ENCODE measurements at places on chromosomes 2 and 18. TPM values are rescaled to one million over a fixed set of nuclear protein-coding genes. Genes with fewer than 3 reads are reported as not detected.

- no peak for DNase-seq
These were observed 304.8 kb downstream of the TRIB2 start for GRCh38 chr2:13021470-13021957.

- DNase-seq = no peak
These were observed 70.9 kb upstream of the ACVR1 start for GRCh38 chr2:157946919-157947557.

GRCh38 chr2:17800219-17800618 lies 16.0 kb upstream of the MSGN1 start:
- DNase-seq = no peak

- DNase-seq = no peak
These were observed 1053.5 kb upstream of the CELF4 start for GRCh38 chr18:38619129-38619528.

DNA sequence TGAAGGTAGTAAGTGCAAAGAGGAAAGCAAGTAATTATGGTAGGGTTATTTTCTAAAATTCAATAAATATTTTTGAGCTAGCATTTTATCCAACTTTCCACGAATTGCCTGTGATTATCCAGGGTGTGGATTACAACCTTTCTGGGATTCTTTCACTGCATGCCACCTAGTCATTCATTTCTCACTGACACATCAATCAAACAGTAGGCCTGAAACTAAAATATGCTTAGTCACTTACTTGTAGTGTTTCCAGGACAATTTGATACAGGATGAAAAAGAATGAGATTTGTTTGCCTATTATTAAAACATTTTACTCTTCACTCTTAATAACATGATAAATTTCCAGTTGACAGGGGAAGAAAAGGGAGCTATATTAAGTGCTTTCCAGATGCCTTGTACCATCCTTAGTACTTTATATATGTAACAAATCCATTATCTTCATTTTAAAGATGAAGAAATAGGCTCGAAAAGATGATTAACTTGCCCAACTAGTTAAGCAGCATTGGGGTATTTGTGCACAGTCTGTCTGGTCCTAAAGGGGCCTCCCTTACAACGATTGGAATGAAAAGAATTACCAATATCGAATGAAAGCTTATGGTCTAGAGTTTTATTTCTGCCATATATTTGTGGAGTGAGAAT lies 70.4 kb downstream of the KCTD1 start:
- peak; percentile 81 for DNase-seq

DNA sequence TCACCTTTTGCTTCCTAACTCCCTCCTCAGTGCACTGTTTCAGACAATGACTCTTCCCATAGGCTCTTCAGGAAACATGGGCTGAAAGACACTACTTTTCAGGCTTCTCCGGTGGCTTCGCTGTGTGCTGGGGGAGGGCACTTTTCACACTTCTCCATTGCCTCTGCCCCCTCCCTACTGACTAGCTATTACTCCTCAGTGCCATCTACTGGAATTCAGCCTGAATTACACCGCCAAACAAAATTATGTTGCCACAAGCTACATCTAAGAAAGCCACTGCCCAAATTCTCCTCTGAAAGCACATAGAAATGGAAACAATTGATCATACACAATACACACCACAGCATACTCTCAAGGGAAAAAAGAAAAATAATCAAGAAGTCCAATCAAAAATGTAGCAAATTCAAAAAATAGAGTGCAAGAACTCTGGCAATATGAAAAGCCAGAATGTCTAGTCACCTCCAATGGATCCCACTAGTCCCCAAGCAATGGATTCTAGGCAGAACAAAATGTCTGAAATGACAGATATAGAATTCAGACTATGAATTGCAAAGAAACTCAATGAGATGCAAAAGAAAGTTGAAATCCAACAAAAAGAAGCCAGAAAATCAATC lies 1139.4 kb upstream of the GYPC start:
- DNase-seq = peak; percentile 11

Gene ELMOD3
- total RNA-seq = 15.1 TPM

- DNase-seq = no peak
These were observed 4.3 kb upstream of the GBX2 start for GRCh38 chr2:236172255-236173035.

Gene CRYGD
- total RNA-seq = not detected

- peak; percentile 61 for DNase-seq
These were observed 219.0 kb downstream of the SH3BP4 start for GRCh38 chr2:235170536-235171521.

DNA sequence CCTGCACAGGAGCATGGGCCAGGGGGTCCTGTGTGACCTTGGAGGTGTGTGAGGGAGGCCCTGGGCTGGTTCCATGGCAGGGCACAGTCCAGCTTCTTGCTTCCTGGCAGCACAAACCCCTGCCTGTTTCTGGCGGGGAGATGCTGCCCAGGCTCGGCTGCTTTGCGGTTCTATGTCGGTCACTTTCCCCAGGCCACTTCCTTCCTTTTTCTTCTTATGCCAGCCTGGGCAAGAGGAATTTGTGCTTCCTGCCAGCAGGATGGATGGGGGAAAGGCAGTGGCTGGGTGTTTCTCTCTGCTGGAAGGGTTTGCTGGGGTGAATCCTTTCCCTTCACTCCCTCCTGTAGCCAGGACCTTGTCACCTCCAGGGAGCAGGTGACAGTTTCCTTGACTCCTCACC lies 24.3 kb downstream of the ASAP2 start:
- no peak for DNase-seq

DNA sequence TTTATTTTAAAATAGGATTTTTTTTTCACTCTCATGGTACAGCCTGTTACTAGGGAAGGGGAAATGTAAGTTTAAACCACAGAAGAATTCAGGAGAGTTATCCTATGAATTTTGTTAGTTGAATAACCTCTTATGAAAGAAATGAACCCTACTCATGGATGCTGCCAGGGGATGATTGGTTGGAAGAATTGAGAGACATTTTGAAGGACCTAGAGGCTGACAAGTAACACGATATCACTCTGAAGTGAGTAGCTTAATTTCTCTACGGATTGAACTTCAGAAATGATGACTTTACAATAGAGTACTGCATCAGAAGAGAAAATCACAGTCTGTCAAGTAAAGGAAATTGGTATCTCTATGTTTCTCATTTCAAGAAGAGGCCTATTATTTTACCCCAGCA lies 1346.2 kb downstream of the SUCLG1 start:
- no peak for DNase-seq

GRCh38 chr2:45712570-45712969 lies 61.1 kb downstream of the PRKCE start:
- peak; percentile 14 for DNase-seq

Gene C2orf76
- 12.3 TPM for total RNA-seq

Gene LINC00305
- total RNA-seq = not detected

Gene CPLX4
- not detected for total RNA-seq

DNA sequence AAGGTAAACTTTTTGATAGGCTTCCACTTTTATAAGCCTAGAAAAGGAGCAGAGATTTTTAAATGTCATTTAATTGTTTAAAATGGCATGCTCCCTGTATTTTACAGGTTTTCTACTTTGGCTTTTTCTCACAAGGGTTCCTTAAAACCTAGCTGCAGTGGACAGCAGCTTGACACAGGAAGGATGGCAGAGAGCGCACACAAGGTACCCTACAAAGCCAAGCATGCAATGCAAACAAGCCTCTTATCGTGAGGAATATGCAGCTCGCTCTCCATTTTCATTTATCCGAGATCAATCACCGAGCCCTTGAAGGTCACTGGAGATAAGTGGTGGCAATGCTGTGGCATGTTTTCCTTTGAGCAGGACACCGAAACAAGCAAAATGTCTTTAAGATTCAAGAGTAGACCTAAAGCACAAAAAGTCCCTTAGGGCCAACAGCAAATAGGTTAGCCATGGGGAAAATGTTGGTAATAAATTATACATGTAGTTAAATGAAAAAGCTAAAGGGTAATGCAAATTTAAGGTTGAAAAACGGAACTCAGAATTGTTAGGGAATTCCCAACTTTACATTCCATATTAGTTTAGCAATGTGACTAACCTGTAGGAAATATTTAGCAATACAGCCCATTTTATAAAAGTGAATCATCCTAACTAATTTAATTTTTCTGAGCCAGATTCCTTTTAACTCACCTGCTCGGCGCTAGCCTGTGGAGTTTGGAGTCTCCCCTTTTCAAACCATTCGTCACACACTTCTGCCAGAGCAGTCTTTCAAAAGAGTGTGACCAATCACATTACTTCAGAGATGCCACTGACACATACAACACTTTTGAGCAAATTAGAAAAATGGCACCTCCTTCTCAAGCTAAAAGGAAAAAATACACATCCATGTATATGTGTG lies 337.9 kb upstream of the PKDCC start:
- peak; percentile 92 for DNase-seq

DNA sequence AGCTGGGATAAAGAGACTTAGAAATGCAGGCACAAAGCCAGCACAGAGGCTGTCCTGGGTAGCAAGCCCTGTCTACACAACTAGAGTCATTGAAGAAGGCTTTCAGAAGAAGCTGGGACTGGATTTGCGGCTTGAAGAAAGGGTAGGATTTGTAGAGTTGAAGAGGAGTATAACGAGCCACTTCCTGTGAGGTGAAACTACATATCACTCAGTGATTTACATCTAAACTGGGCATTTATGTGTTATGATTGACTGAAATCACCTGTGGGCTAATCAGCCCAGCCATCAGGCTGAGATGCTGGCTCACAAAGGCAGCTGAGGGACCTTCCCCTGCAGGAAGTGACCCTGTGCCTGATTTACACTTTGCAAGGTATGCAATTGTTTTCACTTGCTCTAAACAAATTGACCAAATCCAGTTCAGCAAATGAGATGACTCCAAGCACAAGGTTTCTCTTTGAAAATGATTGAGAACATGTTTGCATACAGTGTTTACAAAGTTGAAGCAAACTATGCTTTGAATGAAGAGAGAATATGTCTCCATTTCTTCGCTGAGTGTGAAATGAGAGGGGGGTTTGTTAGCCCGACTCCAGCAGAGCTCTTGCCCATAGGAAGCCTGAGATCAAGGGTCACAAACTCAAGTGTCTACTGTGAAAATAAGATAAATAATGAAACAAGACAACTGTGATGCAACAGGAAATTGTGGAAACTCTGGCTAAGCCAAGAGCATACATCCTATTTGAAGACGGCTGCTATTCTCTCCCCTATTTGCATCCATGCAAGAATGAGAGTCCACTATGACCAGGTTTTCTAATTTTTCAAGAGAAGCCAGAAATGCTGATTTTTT lies 69.3 kb upstream of the HK2 start:
- no peak for DNase-seq

GRCh38 chr18:949724-950631 lies 45.3 kb downstream of the ADCYAP1 start:
- no peak for DNase-seq

GRCh38 chr2:151297882-151298281 lies 8.4 kb upstream of the NMI start:
- no peak for DNase-seq

GRCh38 chr2:205661281-205661680 lies 21.0 kb upstream of the NRP2 start:
- DNase-seq = no peak

DNA sequence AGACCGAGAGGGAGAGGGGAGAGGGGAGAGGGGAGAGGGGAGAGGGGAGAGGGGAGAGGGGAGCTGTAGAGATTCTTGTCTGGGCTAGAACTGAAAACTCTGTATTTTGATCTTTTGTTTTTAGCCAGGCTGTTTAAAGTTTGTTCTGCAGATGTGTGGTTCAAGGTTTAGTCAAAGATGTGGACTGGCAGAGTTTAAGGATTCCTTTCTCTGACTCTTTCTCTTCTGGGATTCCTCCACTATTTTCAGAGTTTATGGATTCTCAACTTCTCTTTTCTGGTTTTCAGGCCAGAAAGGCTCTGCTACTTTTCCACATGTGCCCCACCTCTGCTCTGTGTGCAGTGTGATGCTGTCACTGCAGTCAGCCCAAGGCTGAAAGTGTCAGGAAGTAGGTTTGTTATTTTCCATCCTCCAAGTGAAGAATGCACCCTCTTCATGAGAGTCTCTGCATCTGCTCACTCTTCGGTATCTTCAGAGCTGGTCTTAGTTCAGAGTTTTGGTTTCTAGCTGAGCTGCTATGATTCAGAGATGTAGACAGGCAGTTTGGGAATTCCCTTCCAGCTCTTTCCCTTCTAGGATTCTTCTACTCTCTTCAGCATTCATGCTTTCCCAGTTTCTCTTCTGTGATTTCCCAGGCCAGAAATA lies 130.9 kb upstream of the SMAD7 start:
- DNase-seq = no peak

Gene LHCGR
- total RNA-seq = not detected

DNA sequence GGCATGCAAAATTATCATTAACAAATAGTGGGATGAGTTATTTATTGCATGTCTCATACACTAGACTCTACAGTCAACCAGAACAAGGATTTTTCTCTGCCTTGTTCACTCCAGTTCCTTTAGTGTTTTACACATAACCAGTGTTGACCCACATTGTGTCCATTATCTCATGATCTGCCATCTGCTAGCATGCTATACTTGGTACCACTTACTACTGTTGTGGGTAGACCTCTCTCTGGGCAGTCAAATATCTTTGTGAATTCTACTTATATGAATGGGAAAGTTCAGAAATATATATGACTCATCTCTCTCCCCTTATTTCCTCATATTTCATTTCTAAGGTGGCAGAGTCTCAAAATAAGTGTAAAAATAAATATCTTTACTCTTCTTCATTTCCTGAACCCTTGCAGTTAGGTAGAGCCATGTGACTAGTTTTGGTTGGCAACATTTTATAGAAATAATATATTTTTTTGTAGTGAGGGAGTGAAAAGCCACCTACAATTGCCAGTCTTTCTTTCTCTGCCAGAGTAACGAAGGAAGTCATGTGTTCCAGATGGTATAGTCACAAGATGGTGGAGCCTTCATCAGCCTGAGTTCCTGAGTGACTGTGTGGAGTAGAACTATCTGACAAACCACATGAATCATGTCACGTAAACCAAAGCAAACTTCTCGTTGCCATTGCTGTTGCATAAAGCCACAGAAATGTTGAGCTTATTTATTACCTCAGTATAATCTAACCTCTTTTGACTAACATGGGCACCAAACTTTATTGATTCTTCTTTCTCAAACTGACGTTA lies 704.0 kb downstream of the RNF144A start:
- DNase-seq = peak; percentile 7

DNA sequence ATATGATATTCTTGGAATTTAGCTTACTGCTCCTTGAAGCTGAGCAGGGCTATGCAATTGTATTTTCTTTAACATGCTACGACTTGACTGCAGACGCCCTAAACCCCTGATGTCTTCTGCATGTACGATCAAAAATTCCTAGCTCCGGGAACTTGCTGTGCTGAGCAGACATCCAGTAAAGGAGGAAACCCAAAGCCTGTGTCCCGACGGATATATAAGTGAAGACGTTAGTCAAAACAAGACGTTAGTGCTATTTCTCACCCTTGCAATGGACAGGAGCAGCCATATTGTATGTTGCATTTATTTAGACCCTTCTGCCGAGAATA lies 51.5 kb downstream of the SETBP1 start:
- DNase-seq = no peak

Gene SOX11
- total RNA-seq = not detected

DNA sequence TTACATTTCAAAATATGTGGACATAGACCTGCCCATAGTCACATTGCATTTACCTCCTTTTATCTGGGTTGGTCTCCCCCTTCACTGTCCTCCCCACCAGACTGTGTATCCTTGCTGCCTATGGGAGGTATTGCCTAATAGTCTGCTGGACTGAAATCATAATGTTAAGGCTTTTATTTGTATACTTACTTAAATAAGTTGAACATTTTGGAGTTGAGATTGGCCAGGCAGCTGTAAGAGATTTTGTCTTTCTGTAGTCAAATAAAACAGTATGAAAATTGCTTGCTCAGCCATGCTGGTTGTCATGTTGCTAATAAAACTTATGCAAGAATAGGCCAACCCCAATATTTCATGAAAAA lies 280.9 kb downstream of the PTPRM start:
- DNase-seq = no peak
